Foreskin fibroblast (primary cell): ENCODE measurements at places on chromosomes 5 and 9.

DNA sequence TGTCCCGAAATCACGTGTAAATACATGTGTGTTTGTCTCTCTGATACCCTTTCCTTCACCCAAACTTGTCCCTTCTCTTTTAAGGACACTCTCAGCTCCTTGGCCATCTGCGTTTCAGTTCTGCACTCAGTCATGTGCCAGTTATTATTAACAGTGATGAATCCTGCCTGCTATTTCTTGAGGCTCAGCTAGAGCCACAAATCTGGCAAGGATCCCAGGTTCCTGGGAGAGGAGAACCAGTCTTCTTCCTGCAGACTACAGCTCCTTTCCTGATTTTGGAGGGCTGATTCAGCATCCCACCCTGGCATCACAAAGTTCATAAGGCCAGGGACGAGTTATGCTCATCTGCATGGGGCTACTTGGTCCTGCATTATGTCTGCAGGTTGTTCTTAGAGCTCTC is 5.6 kb downstream of the MAMDC2 start:
- peak; percentile 91 for DNase-seq

DNA sequence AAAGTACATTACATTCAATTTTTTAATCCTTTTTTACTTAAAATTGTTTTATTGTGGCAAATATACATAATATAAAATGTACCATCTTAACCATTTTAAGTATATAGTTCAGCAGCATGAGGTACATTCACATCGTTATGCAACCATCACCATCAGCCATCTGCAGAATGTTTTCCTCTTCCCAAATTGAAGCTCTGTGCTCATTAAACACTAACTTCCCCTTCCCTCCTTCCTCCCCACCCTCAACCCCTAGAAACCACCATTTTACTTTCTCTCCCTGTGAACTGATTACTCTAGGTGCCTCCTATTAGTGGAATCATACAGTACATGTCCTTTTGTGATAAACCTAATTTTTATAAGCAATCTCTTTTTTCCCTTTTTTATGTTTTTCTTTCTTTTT is 15.6 kb downstream of the TEX53 start:
- DNase-seq: no peak

- no peak for DNase-seq
Observed at GRCh38 chr5:158824241-158824882, 275.4 kb downstream of the EBF1 start.

GRCh38 chr5:68932830-68933434 is 160.9 kb upstream of the SLC30A5 start:
- DNase-seq: no peak

- DNase-seq: no peak
Observed at GRCh38 chr5:60604771-60605170, 95.2 kb downstream of the DEPDC1B start.

DNA sequence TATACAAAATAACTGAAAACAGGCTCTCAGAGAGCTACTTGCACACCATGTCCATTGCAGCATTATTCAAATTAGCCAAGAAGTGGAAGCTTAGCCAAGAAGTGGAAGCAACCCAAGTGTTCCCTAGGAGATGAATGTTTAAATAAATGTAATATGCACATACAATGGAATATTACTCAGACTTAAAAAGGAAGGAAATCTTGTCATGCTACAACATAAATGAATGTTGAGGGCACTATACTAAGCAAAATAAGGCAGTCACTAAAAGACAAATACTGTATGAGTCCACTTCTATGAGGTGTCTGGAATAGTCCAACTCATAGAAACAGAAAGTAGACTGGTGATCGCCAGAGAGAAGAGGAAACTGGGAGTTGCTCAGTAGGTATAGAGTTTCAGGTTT is 438.1 kb downstream of the MAT2B start:
- DNase-seq: no peak

DNA sequence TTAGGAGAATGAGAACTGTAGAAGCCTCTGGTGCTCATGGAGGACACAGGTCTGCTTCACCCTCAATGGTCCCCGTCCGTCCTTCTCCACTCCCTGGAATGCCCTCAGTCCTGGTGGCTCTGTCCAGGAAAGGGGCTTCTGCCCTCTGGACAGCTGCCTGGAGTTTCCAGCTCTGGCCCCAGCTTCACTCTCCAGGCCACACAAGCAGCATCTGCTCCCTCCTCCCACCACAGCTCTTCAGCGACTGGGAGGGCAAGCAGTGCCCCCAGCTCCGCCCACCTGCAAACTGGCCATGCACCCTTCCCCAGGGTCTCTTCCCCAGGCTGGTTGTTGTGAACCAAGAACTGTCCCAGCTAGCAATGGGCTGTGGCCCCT is 4.7 kb downstream of the SARDH start:
- no peak for DNase-seq

DNA sequence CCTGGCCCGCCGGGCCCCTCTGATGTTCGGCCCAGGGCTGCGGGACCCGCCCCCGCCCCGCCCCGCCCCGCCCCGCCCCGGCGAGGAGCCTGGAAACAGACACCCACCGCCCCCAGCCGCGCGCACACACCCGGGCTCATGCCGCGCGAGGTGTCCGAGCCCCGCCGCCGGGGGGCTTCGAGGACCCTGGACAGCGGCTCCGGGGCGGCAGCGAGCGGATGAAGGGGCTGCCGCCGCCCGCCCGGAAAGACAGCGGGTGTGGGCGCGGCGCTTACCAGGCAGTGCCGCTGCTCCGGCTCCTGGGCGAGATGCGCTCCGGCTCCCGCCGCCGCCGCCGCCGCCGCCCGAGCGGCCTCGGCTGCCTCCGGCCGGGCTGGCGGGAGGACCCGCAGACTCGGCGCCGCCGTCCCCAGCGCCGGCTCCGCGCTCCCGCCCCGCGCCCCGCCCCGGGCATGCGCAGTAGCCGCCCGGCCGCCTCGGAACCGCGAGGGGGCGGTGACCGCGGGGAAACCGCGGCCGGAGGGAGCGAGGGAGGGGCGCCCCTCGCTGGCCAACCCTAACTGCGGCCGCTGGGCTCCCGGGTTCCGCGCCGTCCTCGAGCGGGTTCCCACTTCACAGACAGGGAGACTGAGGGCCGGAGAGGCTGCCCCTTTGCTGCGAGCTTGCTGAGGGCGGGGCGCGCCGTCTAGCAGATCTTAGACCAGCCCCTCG is at the start of gene GPRIN1:
GPRIN1 (minus strand) TSS at position 433 of the 711 bp plus-strand sequence. CDS start 10,322 bp downstream, outside the sequence.
- peak; percentile 41 for DNase-seq

- no peak for DNase-seq
Observed at GRCh38 chr5:158888206-158888605, 211.5 kb downstream of the EBF1 start.

DNA sequence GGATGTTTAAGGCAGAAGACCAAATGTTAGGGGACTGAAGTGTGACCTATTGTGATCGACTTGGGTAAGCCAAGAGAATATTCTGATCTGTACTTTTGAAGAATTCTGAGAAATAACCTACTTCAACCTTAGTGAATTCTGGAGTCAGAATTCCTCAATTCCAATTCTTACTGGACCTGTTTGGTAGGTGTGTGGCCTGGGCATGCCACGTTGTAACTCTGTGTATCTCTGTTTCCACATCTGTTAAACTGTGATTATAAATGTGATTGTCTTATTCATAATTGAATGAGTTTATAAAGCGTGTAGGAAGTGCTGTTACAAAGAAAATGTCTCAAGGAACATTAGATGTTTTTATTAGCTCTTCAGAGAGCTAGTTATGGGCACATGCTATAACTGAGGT is 64.5 kb downstream of the TUSC1 start:
- no peak for DNase-seq

DNA sequence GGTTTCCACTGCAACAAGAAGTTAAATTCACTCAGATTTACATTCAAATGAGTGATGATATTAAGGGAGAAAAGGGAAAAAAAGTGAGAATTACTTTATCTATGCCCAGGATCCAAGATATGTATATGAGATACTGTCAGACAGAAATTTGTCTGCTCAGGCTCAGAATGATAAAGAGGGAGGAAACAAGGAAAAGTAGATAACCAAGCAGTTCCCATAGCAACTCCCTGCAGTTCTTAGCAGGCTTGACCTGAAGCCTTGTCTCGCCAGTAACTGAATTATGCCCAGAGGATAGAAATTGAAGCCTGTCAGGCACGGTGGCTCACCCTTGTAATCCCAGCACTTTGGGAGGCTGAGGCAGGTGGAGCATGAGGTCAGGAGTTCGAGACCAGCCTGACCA is 304.4 kb downstream of the TLE1 start:
- no peak for DNase-seq

GRCh38 chr9:105299190-105299854 is 54.9 kb downstream of the SLC44A1 start:
- peak; percentile 95 for DNase-seq

GRCh38 chr5:126988021-126988569 is 42.3 kb downstream of the MARCHF3 start:
- DNase-seq: no peak

DNA sequence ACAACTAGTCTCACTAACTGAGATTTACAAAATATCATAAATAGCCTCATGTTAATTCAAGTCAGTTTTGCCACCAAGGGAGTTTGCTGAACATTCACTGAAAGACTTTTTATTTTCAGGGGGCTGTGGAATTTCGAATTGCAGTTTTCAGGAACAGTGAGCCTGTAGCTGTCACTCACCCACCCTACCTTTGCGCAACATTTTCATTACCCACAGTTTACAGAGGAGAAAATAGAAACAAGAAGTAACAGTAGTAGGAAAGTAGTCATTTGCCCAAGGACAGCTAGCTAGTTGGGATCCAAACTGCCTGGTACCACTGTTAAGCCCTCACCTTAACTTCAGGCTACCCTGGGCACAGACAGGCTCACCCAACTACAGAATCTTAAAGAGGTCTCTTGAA is 154.1 kb downstream of the ADAMTS12 start:
- DNase-seq: no peak

DNA sequence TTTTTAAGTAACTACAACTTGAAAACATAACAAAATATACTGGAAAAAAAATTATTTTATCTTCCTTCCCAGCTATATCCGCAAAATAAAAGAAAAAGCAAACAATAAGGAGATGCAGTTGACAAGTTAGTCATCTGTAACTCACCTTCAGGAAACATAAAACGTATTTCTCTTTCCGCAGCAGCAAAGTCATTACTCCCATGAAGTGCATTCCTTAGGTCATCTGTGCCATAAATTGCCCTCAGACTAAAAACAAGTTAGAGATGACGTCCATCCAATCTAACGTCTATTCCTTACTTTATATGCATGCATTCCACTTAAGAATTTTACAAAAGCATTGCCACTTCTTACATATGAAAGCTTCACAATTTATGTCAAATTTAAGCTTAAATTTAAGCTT is 10.9 kb downstream of the NME5 start:
- no peak for DNase-seq

DNA sequence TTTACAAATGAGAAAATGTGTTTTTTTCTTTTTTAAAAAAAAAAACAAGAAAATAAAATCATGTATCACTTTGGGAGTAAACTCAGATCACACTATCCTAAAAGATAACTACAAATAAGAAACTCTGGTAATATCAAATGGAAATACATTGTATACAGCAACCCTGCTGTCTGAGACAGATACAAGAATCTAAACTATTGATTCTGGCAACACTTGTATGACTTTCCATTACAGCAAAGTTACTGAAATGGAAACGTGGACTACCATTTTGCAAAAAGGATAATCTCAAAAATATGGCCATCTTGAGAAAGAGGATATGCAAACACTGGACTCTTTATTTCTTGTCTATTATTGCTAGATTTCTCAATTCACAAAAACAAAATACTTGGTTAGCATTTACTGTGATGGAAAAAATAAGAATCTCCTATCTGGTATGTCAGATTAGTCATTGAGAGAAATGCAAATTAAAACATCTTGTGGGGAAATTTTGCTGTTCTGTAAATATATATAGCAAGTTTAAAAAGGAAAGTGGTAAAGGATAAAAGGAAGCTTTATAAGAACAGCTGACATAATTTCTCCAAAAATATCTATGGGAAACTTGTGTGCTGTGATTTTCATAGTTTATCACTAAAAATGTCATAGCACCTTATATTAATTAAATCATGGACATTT is 112.9 kb upstream of the FER start:
- no peak for DNase-seq

DNA sequence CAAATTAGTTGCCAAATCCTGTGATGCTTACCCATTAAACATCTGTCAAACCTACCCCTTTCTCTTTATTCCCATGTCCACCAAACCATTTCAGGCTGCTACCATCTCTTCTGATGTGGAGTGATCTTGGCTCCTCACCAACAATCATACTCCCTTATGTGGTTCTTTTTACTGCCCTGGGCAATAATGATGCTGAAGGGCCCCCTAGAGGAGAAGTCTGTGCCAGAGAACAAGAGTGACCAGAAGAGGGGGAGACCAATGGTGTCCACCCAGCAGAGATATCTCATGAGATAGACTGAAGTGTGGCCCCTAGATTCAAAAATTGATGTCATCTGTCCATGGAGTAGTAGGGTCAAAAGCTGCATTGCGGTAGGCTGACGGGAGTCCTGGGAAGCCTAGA is 10.9 kb downstream of the LRRC70 start:
- no peak for DNase-seq

- no peak for DNase-seq
Observed at GRCh38 chr5:61802456-61802855, 470.4 kb downstream of the ZSWIM6 start.

GRCh38 chr5:131548176-131548575 is 86.9 kb downstream of the RAPGEF6 start:
- no peak for DNase-seq

- no peak for DNase-seq
Observed at GRCh38 chr9:93464395-93464794, 11.0 kb upstream of the FAM120AOS start.

DNA sequence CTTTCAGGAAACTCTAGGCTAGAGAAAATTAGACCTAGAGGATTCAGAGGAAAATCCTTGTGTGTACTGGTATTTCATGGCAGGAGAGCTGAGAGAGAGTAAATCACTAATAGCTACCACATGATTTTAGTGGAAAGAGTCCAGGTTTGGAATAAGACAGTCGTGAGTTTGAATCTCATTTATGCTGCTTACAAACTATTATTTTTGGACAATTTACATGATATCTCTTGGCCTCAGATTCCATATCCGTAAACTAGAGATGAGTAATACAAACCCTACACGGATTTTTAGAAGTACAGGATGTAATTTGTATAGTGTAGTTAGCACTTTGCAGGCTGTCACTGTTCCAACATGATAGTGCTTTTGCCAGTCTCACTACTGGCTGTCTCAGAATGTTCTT is 2.7 kb downstream of the IL31RA start:
- peak; percentile 75 for DNase-seq

- DNase-seq: no peak
Observed at GRCh38 chr5:125377141-125377540, 630.7 kb upstream of the ZNF608 start.

DNA sequence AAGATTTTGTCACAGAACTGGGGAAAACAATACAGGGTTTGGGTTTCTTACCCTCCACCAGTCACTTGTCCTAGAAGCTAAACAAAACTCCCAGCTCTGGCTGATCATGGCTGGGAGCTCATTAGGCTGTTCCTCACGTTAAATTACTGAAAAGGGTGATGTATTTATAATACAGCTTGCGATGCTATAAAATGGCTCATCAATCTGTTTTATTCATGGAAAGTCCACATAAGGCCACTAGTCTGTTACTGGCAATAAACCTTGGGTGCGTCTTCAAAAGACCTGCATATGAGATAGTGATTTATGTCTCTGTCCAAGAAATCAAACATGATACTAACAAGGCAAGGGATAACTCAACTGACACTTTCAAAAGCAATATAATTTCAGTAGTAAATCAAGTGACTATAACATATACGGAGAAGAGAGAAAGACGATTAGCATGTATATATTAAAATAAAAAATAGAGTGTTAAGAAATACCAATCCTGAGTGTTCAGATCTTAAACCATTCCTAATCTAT is 219.0 kb downstream of the BNC2 start:
- DNase-seq: no peak

- no peak for DNase-seq
Observed at GRCh38 chr9:93319301-93319991, 132.0 kb upstream of the FAM120A start.
